ENCODE measurements at places on chromosomes 4 and X. TPM values are rescaled to one million over a fixed set of nuclear protein-coding genes. Genes with fewer than 3 reads are reported as not detected.

PLXNB3 gene
- total RNA-seq: 2.9 TPM

CXCL11 gene
- 0.30 TPM for total RNA-seq

FRG2 gene
- total RNA-seq: not detected

CPEB2 gene
- 9.3 TPM for total RNA-seq

VAMP7 gene
- total RNA-seq: 28.7 TPM

PPEF2 gene
- not detected for total RNA-seq

RXFP1 gene
- 3.0 TPM for total RNA-seq

DCX gene
- total RNA-seq: not detected

GLRA2 gene
- total RNA-seq: not detected

NXF3 gene
- 9.5 TPM for total RNA-seq

PABPC5 gene
- total RNA-seq: not detected

CD40LG gene
- total RNA-seq: not detected

UGT2B11 gene
- total RNA-seq: not detected

OPN1MW3 gene
- not detected for total RNA-seq

FAT4 gene
- total RNA-seq: 16.8 TPM

UGT2B17 gene
- total RNA-seq: not detected

PGRMC2 gene
- 7.8 TPM for total RNA-seq
